Activated CD4-positive, CD25-positive, alpha-beta regulatory T cell treated with anti-CD3 and anti-CD28 coated beads, Interleukin-2, amount 50 U/mL, for 24 hours (primary cell): ENCODE measurements at places on chromosomes 12 and 14.

GRCh38 chr12:3743803-3744202 is 9.1 kb downstream of the CRACR2A start:
- ATAC-seq: no peak

- no peak for ATAC-seq
Measured at GRCh38 chr12:26196421-26196716, 996 bp downstream of the SSPN start.

DNA sequence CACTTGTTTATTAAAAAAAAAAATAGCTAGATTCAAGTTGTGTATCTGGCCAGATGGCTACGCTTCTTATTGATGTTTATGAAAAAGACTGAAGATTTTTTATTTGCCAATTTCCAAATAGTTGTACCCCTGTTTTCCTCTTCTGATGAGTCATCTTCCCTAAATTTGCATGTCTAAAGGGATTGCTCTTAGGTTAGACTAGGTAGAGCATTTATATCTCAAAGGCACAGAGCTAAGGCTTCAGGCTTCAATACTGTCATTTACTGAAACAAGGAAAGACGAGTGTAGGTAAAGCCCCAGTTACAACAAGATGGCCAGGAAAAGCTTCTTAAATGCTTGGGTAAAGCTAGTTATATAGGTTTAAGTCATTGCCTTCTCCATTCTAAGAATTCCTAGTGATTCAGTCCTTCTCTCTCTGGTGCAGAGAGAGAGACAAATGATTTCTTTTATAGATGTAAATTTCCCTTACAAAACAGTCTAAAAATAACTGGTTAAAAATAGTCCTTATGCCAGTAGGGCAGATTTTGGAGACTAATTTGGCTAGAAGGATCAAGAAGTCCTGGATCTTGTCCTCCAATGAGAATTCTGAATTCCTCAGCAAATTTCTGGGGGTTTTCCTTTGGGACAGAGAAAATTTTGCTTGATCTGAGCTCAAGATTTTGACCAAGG is 26.1 kb downstream of the LEMD3 start:
- ATAC-seq: no peak

- ATAC-seq: no peak
Measured at GRCh38 chr12:30732954-30733637, 21.7 kb downstream of the CAPRIN2 start.

DNA sequence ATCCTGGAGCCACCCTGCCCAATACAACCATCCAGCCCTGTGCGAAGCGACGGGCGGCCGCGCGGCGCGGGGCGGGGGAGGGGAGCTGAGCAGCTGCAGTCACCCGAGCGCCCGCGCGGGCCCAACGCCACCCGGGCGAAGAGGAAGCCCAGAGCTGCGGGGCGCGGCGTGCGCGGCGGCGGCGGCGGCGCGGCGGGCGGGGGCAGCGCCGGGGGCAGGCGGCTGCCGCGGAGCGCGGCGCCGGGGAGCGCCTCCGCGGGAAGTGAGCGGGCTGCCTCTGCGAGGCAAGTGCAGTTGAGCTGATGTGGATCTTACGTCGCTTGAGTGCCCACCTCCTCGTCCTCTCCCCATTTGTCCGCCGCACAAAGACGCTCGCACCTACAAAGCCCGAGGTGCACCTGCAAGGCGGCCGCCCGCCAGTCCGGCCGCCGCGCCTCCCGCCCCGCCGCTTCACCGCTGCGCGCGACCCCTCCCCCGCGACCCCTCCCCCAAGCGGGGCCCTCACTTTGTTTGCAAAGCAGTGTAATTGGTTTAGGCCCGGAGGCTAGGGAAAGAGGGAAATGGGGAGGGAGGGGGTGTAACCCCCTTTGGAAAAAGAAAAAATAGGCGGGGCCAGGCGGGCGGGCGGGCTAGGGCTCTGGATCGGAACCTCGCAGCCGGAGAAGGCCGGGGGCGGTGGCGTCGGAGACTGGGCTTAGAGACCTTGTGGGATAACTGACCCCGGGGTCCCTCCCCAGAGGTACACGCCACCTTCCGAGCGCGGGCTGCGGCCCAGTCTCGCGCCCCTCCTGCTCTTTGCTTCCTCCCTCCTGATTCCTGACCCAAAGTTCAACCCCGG is at the start of the genes FOXA1 and TTC6:
TSS of gene FOXA1 (minus strand) at position 279 of the 838 bp plus-strand sequence. CDS start at position 2, 277 bp downstream.
TSS of gene TTC6 (plus strand) at position 659 of the 838 bp plus-strand sequence. CDS start 26,436 bp downstream, outside the sequence.
- no peak for ATAC-seq

GRCh38 chr12:109053382-109054123 is 1.2 kb downstream of the USP30 start:
- ATAC-seq: peak; percentile 85

- ATAC-seq: no peak
Measured at GRCh38 chr14:100443603-100444002, 120.5 kb downstream of the SLC25A47 start.

- no peak for ATAC-seq
Measured at GRCh38 chr14:102234331-102235264, 70.4 kb downstream of the MOK start.

- peak; percentile 37 for ATAC-seq
Measured at GRCh38 chr12:53219292-53219955, 12.4 kb upstream of the ITGB7 start.

- ATAC-seq: no peak
Measured at GRCh38 chr12:50072198-50072907, 12.8 kb upstream of the SMARCD1 start.

DNA sequence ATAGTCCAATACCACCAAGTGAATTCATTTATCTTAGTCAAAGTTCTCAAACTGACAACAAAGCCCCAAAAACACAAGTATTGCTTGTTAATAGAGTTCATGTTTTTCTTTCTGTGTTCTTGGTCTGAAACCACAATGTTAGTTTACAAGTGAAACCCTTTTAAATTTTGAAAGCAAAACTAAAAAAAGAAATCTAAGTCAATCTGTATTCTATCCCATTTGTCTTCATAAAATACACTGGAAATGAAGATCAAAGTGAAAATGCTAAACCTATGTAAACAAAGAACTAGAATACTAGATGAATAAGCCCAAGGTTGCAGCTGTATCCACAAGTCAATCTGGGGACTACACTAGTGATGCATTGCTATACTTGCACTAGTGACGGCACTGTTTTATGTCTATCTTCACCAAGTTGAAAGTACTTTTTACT is 10.4 kb downstream of the MAP4K5 start:
- ATAC-seq: peak; percentile 78

DNA sequence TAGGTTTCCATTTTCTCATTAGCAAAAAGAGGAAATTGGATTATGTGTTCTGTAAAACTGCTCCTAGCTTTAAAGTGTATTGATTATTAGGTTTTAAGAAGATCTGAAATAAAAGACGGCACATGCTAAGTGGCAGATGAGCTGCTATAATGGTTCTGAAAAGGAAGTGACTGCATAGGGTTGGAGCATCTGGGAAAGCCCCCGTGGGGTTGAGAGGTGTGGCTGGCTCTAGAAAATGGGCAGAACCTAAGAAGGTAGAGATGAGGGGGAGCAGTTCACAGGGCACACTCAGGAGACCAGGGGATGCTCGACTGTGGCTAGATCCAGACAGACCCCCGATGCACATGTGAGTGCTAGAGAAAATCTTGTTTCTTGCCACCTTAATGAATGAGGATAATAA is 1.9 kb downstream of the IFNG-AS1 start:
- ATAC-seq: peak; percentile 84

DNA sequence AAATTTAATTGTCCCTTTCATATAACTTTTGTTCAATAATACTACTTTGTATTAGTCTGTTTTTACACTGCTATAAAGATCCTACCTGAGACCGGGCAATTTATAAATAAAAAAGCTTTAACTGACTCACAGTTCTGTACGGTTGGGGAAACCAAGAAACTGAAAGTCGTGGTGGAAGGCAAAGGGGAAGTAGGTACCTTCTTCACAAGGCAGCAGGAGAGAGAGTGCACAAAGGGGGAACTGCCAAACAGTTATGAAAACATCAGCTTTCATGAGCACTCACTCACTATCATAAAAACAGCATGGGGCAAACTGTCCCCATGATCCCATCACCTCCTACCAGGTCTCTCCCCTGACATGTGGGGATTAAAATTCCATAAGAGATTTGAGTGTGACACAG is 1069.0 kb downstream of the FSCB start:
- no peak for ATAC-seq

DNA sequence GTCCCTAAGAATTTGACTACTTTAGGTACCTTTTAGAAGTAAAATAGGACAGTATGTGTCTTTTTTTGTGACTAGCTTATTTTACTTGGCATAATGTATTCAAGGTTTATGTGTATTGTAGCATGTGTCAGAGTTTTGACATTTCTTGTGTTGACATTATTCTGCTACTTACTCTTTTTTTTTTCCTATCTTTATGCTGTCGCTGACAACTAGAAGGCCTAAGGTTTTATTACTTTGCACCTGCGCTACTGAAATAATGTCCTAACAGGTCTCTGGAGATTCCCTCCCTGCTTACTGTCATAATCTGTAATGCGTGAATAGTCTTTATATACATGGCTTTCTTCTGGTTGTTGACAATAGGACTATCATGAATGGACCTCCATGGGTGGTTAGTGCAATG is 43.0 kb downstream of the PDE3A start:
- no peak for ATAC-seq

GRCh38 chr12:6457220-6457945 is 5.5 kb downstream of the TAPBPL start:
- ATAC-seq: no peak

- ATAC-seq: no peak
Measured at GRCh38 chr12:2173971-2174370, 121.2 kb downstream of the CACNA1C start.

- no peak for ATAC-seq
Measured at GRCh38 chr14:104770851-104771272, 17.9 kb downstream of the SIVA1 start.

GRCh38 chr14:53622447-53622846 is 334.2 kb downstream of the BMP4 start:
- ATAC-seq: no peak

DNA sequence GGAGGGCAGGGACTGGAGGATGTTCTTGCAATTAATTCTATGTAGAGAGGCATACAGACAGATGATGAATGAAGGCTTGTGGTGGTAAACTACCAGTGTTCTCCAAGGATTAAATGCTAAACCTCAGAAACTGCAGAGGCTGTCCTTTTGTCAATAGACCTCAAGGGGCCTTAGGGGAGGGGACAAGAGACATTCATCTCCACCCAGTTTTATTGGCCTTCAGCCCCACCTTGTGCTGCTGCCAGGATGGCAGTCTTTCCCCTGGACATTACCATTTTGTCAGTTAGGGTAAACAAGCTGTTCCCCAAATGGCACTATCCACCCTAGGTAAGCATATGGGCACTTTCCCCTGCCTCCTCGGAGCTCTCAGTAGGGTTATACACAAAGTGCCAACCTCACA is 4.9 kb upstream of the SMAGP start:
- peak; percentile 6 for ATAC-seq

- ATAC-seq: no peak
Measured at GRCh38 chr14:102094101-102094500, 7.3 kb upstream of the HSP90AA1 start.

DNA sequence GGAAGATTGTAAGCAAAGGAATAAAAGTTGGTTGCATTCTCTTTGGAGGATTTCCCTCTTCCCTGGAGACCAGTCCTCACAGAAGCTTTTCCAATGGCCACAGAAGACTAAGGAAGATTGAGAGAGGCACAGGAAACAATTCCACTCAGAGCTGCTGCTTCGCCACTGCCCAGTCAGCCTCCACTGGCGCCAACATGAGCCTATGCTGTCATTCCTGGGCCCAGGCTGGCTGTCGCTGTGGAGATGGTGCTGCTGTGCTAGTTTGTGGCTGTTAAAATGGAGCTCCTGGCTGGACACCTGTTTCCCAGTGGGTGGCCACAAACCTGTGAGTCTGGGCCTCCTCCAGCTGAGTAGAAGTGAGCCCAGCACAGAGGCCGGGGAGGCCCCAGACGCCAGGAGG is 6.6 kb downstream of the P2RX7 start:
- ATAC-seq: no peak

DNA sequence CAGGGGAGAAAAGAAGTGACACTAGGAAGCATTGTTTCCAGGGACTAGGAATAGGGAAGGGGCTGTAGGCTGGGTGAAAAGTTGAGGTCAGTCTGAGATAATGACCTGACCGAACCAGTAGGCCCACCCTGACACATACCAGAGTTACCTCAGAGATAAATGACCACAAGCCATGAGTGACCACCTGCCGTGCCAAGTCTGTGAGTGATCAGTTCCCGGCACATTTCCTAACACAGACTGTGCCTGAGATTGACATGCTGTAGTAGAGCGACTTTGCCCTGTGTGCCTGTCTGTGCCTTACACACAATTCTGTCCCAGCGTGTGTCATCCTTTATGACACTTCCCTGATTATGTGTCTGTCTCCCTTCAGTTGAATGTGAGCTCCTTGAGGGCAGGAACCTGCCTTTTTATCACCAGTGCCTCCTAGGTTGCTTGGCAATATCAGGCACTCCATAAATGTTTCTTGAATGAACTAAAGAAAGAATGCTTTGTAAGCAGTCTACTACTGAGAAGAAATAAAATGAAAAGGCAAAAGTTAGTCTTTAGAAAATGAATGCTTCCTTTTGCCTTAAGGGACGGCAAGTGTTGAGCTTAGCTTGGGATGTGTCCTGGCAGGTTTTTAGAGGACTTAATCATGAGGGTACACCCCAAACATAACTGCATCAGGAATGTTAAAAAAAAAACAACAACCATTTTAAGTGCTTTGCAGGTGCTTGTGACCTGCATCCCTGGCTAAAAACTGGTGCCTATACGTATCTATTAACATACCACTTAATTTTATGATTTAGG is 9.6 kb upstream of the SSPN start:
- no peak for ATAC-seq

- no peak for ATAC-seq
Measured at GRCh38 chr12:9910716-9911421, 21.3 kb downstream of the CLEC2A start.

- no peak for ATAC-seq
Measured at GRCh38 chr12:51181558-51181957, 8.6 kb upstream of the TFCP2 start.
